ENCODE measurements at places on chromosomes 7 and 10.

- peak; percentile 94 for DNase-seq
Observed at GRCh38 chr7:82443547-82444219, at the start of gene CACNA2D1. CACNA2D1 (minus strand) TSS chr7:82443777.

DNA sequence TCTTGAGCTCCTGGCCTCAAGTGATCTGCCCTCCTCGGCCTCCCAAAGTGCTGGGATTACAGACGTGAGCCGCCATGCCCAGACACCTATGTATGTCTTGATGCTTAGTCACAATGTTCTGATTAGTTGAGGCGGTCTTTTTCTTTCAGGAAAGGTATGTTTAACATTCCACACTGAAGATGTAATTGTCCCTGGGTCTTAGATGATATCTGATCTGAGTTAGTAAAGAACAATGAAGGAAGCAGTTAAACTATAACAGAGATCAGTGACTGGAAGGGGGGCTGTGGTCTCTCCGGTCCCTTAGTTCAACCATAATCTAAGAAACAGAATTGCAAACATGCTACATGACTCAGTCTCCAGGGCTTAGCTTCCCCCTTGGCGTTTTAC, 31.5 kb upstream of the SH2D4B start:
- no peak for DNase-seq

DNA sequence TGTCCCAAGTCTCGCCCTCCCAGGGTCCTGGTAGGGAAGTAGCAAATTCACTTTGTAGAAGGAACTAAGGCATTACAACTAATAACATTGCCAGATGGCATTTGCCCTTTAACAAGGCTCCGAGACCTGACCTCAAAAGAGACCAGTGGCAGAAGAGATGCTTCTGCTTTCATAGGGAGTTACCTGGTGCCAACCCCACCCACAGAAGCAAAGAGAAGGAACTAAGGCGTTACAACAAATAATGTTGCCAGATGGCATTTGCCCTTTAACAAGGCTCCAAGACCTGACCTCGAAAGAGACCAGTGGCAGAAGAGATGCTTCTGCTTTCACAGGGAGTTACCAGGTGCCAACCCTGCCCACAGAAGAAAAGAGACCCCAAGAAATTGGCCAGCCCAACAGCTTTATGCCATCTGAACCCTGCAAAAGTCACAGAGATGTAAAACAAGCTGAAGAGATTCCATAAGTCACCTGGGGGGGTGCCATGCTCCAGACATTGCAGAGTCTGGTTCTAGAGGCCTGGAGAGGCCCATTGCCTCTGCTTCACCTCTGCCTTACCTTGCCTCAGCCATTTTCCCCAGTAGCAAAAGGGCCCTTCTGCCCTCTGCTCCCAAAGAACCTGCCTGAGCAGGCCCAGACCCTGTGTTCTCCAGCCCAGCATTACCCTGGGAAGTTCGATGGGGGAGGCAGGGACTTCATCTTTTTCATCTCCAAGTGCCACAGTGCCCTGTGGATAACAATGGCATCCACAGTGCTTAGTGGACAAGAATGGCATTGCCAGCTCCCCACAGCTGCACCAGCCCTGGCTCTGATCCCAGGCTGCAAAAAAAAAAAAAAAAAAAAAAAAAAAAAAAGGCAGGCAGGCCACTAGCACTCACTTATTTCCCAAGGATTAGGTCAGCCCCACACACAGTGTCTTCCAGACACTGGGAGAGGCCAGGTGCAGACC, 179.5 kb upstream of the PLXNA4 start:
- peak; percentile 87 for DNase-seq

GRCh38 chr7:80681272-80681885, 42.9 kb downstream of the CD36 start:
- DNase-seq: peak; percentile 54

DNA sequence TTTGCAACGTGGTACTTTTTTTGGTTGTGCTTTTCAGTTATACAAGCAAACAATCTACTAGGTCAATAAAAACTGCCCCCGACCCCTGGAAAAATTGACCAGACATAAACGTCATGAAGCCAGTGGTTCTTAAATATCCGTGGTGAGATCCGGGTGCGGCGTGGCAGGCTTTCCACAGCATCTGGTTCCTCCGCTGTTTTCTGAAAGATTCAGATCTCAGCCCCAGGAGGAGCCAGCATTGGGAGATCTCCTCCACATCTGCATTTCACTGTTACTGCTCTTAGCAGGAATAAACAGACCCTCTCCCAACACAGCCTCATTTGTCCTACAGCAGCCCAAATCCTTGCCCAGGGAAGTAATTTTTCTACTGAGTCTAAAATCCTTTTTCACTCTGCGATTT, 664.3 kb upstream of the FOXK1 start:
- DNase-seq: no peak

DNA sequence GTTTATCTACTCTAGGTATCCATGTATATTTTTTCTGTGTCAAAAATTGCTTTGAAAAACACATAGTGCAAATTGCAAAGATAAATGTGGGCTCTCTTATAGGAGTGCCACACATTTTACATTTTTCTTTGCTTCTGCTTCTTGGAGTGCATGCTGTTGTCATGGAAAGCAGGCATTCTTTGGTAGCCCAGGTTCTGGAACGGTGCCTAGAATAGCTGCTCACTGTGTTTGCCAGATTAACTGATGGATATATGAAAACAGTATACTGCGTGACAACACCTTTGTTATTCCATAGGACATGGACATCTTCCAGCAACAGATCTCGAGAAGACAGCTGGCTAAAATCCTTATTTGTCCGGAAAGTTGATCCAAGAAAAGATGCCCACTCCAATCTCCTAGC, 13.4 kb downstream of the NIPSNAP2 start:
- DNase-seq: peak; percentile 84

GRCh38 chr7:135253851-135254771, 20.5 kb downstream of the STRA8 start:
- DNase-seq: peak; percentile 87

GRCh38 chr10:46787321-46787615, 124.0 kb upstream of the PTPN20 start:
- peak; percentile 49 for DNase-seq

DNA sequence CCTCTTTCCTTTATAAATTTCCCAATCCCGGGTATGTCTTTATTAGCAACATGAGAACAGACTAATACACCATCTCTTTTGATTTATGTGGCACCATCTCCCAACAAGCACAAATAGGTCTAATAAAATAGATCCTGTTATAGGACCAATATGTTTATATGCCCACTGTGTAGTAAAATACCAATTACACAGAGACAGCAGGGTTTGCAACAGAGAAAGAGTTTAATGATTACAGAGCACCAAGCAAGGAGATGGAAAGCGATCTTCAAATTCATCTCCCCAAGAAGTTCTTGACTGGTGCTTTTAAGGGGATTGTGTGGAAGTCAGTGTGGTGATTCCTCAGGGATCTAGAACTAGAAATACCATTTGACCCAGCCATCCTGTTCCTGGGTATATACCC, 33.5 kb upstream of the TECTB start:
- DNase-seq: no peak

DNA sequence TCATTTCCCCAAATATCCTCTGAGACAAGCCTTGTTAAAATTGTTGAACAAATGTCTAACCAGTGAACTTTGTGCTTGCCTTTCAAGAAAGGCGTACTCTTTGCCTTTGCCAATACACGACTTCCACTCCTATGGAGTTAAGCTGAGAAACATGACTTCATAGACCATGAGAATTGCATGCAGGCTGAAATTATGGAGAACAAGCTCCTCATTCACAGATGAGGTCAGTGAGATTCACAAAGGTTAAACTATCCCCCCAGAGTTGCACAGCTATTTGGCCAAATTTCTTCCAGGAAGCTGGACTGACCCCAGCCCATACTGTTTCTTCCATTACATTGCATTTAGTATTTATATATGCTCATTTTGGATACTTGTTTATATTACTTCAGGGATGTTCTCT, 221.4 kb upstream of the SEMA3C start:
- no peak for DNase-seq

DNA sequence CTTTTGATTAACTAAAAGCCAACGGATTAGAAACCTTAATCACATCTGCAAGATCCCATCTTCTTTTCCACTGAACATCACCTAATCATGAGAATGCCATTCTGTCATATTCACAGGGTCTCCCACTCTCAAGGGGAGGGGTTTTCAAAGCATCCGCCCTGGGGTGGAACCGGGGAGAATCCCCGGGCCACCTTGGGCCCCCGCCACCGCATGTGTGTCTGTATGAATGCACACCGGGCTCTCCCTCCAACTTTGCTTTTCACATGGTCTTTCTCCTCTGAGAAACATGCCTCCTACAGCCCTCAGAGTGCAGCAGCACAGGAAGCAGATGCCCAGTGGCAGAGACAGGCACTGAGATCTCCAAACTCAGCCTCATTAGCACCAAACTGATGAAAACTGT, 233.2 kb upstream of the PPP2R2D start:
- no peak for DNase-seq

GRCh38 chr7:135405969-135406368, 103.9 kb downstream of the CNOT4 start:
- no peak for DNase-seq

GRCh38 chr10:129426606-129427005, 40.4 kb upstream of the MGMT start:
- no peak for DNase-seq

GRCh38 chr10:96666741-96667140, 53.6 kb downstream of the PIK3AP1 start:
- DNase-seq: no peak

- peak; percentile 64 for DNase-seq
Observed at GRCh38 chr7:116512520-116513188, 12.2 kb upstream of the CAV1 start.

GRCh38 chr10:16856092-16856491, 38.9 kb upstream of the RSU1 start:
- DNase-seq: no peak

- DNase-seq: no peak
Observed at GRCh38 chr7:10308276-10308675, 665.4 kb upstream of the PHF14 start.

DNA sequence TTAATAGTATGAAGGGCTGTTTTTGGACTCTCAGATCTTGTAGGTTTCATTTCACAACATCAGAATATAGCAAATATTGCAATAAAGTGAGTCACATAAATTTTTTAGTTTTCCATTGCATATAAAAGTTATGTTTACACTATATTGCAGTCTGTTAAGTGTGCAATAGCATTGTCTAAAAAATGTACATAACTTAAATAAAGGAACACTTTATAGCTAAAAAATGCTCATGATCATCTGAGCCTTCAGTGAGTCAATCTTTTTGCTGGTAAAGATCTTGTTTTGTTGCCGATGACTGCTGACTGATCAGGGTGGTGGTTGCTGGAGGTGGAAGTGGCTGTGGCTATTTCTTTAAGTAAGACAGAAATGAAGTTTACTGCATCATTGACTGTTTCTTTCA, 42.0 kb downstream of the ABCA13 start:
- no peak for DNase-seq

- no peak for DNase-seq
Observed at GRCh38 chr7:75740846-75741497, 2.2 kb upstream of the HIP1 start.

GRCh38 chr10:93110472-93111146, 36.9 kb downstream of the CYP26A1 start:
- DNase-seq: no peak

DNA sequence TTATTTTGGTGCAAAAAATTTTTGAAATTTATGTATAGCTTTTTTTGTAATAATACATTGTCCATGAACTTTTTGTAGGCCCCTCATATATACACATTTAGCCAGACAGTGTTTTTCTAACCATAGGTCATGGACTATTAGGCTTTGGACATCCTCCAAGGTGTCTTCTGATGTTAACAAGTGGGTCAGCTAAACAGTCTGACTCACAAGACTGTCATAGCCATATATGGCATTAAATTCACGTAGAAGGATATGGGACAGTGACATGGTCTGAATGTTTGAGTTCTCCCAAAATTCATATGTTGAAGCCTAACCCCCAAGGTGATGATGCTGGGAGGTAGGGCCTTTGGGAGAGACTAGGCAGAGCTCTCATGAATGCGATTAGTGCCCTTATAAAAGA, 14.0 kb upstream of the NUB1 start:
- DNase-seq: peak; percentile 21

DNA sequence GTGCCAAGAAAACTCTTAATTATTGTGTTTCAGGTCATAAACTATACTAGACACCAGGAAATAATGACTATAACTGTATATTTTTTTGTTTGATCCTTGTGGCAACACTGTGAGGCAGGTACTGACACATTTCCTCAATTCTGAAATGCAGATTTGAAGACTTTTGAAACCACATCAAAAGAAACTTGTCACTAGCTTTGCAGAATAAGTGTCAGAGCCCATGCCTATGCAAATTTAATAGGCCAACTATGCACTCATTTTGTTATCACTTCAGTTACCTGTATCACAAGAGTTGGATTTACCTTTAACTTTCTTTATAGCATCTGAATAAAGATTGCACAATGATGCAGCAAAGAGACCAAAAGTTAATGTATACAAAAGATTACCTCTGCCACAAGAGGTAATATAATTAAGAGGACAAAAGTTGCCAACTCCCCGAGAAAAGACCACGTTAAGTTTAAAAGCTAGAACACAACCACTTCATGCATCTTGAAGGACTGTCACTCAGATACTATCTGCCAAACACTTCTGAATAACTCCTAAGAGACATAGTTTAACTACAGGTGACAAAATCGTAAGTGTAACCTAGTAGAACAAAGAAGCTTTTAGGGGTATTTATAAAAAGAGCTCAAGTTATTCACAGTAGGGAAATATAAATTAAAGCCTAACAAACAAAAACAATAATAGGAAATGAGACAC, 80.5 kb downstream of the ELAPOR2 start:
- DNase-seq: no peak

DNA sequence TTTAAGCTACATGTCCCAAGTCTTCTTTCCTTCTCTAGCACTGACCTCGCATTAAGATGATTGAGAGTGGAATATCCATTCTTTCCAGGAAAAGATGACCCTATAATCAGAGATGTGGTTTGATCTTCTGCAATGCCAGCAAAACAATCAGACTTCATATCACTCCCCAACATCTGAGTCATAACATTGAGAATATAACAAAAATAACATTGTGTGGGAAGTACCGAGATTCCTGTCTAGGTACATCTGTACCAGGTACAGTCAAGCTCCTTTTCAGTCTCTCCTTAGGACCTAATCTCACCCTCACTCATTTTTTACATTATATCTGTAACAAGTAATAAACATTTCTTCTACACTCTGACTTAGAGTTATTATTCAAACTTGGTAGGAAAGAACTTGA, 201.6 kb downstream of the LRRTM3 start:
- DNase-seq: no peak

Data from myocyte (in vitro differentiated cells).